ENCODE measurements at places on chromosomes 7 and 10.

- DNase-seq, result no peak
Measured at GRCh38 chr10:15482156-15482555, 111.1 kb upstream of the FAM171A1 start.

DNA sequence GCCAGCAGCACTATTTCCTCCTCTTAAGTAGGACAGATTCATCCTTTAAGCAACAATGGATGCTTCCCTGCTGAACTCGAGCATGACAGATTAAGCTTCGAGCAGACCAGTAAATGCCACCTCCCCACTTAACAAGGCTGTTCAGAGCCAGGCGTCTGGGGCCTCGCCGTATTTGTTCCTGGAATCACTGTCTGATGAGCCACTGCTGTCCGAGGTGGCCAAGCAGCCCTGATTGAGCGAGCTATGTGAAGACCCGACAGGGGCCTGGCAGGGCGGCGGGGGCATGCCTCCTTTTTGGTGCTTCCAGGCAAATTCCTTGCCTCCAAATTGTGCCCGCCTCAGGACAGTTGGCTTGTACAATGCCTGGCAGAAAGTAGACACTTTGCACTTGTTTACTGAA lies 862.6 kb downstream of the NRG3 start:
- DNase-seq, result no peak

GRCh38 chr7:45460379-45460778 lies 113.8 kb upstream of the ADCY1 start:
- no peak for DNase-seq

DNA sequence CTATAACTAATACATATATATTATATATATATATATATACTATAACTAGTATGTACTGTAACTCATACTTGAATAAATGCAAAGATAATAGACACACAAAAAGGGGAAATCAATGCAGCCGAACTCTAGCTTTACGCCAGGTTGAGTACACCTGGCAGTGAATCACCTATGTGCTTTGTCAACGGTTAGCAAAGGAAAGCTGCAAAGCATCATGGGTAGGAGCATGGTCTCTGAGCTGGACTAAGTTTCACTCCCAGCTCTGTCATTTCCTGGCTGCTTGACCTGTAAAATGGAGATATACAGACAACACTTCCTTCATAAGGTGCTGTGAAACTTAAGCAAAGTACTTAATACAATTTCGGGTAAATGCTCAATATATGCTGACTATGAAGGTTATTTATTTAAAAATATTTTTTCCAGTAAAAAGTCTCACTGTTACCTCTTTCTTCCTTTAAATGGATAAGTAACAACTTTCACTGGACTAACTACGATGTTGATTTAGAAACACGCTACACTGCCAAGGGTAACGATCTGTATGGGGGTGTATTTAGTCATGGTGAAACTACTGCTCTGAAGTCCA lies 61.7 kb upstream of the ITGA8 start:
- no peak for DNase-seq

DNA sequence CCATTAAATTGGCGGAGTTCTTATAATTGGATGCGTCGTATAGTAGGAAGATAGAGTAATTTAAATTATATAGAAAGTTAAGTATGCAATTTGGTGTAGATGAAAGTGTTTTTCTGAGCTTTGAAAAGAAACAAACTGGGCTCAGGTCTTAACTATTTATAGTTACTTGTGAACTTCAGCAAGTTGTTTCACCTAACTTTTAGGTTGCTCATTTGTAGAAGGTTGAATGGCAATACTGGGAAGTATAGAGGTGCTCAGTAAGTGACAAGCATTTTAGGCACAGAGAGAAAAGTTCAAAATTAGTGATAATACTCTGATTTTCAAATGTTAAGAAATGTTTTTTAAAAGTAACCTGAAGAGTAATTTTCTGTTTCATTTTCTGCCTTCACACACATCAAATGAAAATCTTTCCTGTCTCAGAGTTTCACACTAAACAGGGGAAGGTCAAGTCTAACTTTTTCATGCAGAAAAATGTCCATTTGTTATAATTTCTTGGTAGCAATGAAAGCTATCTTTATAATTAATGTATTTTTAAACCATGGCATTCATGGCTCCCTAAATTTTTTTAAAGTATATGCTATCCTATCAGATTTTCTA lies 146.5 kb downstream of the PHF14 start:
- no peak for DNase-seq

- peak; percentile 23 for DNase-seq
Measured at GRCh38 chr10:98041352-98042043, 11.1 kb upstream of the CRTAC1 start.

DNA sequence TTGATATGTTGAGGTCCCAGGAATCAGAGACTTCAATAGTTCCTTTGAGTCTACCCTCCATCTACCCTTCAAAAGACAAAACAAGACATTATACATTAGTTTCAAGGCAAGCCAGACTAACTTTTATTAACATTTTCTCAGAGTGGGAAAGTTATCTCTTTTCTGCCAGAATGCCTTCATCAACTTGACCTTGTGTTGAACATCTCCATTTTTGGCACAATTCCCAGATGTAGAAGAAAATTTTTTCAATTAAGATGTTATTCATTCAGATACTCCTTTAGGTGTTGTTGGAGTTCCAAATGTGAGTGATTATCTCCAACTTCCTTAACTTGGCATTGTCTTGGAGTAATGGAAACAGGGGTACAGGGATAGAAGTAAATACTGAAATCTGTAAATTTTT lies 59.1 kb downstream of the NRF1 start:
- no peak for DNase-seq

DNA sequence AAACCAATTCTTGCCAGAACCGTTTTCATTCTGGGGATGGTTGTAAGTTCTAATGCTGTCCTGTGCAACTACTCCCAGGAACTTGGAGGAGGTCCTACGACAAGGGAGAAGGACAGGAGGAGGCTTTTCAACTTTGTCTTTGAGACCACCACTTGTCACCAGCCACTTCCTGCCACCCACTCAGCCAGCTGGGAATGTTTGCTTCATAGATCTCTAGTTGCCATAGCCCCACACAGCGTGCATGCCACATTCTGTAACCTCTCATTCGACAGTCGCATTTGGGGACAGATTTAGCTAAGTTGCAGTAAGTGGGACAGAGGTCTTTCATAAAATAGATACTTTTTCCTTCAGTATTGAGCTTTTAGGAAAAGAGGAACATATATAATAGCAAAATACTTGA lies 78.0 kb downstream of the TAF3 start:
- no peak for DNase-seq

- DNase-seq, result no peak
Measured at GRCh38 chr10:103120546-103120945, 72.5 kb downstream of the NT5C2 start.

GRCh38 chr7:158447506-158448171 lies 140.0 kb downstream of the PTPRN2 start:
- no peak for DNase-seq

GRCh38 chr10:64733980-64734379 lies 1212.8 kb downstream of the REEP3 start:
- peak; percentile 21 for DNase-seq

- DNase-seq, result no peak
Measured at GRCh38 chr10:63228237-63228636, 95.1 kb downstream of the NRBF2 start.

DNA sequence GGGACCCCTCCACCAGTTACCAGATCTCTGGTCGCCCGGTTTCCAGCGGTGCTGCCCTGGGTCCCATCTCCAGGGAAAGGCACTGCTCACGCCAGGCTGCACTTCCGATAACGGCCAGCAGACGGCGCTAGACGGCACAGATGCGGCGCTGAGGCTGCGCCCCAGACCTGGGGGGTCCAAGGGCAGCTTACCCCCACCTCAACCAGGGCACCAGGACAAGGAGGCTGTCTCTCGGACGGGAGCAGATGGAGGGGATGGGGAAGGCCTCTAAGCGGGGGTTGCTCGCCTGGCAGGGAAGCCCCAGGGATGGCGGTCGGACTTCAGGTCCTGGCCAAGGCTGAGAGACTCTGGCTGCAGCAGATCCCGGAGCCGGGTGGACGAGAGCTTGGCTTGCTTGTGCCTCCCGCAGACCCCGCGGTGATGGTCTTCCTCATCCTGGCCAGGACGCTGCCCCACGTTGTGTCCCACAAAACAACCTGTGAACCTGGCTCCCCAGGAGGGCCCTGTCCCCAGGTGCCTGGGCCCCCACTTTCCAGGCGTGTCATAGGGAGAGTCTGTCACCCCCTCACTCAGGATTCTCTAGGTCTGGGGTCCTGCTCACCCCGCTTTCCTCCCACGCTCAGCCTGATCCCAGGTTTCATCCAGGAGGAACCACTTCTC lies 23.9 kb upstream of the ZNF716 start:
- no peak for DNase-seq

DNA sequence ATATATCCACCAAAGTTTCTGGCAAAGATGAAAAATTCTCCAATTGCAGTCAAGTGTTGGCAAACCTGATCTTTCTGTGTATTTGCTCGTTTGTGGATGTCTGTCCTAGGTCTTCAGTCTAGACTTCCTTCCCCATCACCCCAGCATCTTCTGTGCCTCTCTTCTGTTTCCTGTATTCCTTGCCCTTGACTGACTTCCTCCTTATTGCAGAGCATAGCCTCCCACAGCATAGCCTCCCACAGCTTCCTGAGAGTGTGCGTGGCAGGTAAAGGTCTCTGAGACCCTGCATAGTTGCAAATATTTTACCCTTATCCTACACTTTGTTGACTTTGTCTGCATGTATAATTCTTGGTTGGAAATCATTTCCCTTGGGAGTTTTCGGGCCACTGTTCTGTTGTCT lies 18.4 kb downstream of the SLC18A2 start:
- DNase-seq, result no peak

DNA sequence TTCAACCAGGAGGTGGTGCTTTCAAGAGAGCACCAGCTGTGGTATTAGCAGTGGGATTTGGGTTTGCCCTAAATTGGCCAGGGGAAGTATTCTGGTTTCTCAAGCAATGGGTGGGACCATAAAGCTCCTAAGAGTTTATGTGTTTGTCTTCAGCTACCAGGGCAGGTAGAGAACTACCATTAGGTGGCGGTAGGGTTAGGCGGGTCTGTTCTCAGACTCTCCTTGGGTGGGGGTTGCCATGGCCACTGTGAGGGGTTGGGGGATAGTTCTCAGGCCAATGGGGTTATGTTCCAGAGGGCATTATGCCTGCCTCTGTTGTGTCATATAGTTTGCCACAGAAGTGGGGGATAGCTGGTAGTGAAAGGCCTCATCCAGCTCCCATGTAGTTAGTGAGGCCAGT lies 47.7 kb upstream of the BICC1 start:
- no peak for DNase-seq

GRCh38 chr7:131020759-131021261 lies 286.8 kb upstream of the KLF14 start:
- no peak for DNase-seq

DNA sequence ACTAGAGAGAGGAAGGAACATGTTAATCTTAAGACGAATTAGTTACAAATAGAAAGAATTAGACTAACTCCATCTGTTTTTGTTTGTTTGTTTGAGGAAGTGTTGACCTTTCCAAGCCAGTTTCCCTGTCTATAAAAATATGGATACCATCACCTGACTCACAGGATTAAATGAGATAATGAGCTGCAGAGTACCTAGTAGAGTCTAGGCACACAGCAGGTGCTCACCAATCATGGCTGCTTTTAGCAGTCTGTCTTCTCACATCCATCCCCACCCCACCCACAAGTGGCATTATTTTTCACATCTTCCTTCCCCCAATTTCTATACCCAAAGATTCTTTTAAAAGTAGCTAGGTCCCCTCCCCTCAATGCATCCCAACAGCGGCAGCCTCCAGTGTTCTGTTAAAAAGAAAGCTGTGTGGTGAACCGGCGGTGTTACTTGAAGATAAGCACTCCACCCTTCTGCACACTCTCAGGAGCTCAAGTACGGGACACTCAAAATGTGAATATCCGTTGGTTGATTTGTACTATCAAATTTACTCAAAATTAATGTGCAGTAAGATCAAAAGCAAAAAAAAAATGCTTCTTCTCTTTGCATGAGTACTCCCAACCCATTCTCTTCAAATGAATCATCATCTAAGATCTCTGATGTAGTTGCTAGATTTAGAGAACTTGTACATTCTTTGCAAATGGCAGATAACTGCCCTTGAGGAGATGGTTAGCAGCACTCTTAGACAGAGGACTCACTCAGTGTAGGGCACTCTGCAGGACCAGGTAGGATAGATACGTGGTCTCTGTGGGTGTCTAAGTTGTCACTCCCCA lies 145.4 kb upstream of the ASAH2 start:
- no peak for DNase-seq

Measured in large intestine (tissue), 12 donors.